Colonic mucosa (tissue), 4 donors: ENCODE measurements at places on chromosomes 13 and 19. TPM values are rescaled to one million over a fixed set of nuclear protein-coding genes. Genes with fewer than 3 reads are reported as not detected.

ACER1 gene
- not detected for total RNA-seq

KLF5 gene
- 334 TPM for total RNA-seq

IGFLR1 gene
- 6.9 TPM for total RNA-seq

ADGRE2 gene
- 1.3 TPM for total RNA-seq

RAVER1 gene
- 67.1 TPM for total RNA-seq

- no peak overlapping the region for H3K27ac ChIP-seq
- no peak overlapping the region for H3K4me3 ChIP-seq
- H3K4me1 ChIP-seq: peaks cover 5% of the 10 kb centered on the region
Observed at GRCh38 chr13:33283195-33283911, 2.2 kb downstream of the STARD13 start.

GRCh38 chr13:100382785-100383184 lies 205.8 kb downstream of the GGACT start:
- H3K4me1 ChIP-seq: no peaks in the 10 kb centered on the region
- H3K27me3 ChIP-seq: no peaks in the 10 kb centered on the region
- no peak overlapping the region for H3K27ac ChIP-seq
- H3K4me3 ChIP-seq: no peak overlapping the region
- no peaks in the 10 kb centered on the region for H3K36me3 ChIP-seq
- DNase-seq: no peak

GRCh38 chr13:95552208-95552538 lies 347 bp upstream of the CLDN10 start:
- no peak overlapping the region for H3K4me3 ChIP-seq
- peaks cover 22% of the 10 kb centered on the region for H3K27me3 ChIP-seq
- H3K4me1 ChIP-seq: peaks cover 7% of the 10 kb centered on the region
- H3K27ac ChIP-seq: no peak overlapping the region

DNA sequence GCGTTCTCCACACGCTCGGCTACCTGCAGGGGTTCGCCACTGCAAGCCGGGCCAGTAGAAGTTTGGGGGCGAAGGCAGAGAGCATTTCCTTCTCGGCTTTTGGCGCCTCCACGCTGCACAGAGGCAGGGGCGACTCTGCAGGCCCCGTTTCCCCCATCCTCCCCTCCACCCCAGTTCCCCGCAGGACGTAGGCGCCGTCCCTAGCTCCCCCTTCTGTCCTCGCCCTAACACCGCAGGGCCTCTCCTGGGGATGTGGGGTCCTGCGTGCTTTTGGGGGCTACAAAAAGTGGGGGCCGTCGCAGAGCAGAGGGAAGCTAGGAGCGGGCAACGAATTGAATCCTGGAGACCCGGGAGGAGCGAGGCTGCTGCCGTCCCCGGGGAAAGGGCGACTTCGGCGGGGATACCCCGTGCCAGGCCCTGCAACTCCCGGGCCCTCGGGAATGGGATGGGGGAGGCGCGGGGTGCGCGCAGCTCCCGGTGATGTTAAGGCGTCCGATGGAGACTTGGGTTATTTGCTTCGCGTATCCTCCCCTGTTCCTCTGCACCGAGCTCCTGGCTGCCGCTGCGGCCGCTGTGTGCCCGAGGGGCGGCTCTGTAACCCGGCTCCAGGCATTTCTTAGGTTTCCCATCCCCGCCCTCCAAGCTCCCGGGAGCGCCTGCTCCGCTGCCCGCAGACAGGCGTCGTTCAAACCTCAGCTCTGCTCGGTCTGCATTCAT lies 255.9 kb upstream of the SOX21 start:
- DNase-seq: no peak
- peaks cover 42% of the 10 kb centered on the region for H3K27me3 ChIP-seq
- H3K36me3 ChIP-seq: no peaks in the 10 kb centered on the region
- H3K27ac ChIP-seq: no peak overlapping the region

DNA sequence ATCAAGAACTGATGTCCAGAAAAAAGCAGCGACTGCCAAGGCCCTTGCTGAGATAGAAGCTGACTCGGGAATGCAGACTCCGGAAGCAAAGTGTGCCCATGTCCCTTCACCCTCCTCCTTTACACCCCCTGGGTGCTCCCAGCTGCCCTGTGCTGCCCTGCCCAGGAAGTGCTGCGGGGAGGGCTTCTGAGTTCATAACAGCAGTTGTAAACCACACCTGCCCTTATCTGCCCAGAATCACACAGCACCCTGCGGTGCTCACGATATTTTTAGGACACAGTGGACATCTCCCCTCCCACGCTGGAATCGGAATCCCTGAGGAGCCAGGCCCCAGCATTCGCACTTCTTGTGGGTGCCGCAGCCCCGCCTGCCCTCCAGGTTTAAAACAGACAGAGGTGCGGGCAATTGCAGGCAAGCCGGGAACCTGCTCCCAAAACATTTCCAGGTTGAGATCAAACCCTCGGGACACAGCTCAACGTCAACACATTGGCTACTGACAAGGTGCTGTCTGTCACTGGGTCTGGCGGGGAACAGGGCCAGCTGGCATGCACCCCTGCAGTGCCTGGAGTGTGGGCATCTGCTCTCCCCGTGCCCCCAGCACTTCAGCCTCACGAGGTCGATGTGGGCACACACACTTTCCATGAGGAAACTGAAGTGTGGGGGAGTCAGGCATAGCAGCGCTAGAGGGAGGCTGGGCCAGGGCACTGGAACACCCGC lies 36.8 kb downstream of the RAB20 start:
- H3K36me3 ChIP-seq: no peaks in the 10 kb centered on the region
- peak overlapping the region; percentile 84 for H3K27ac ChIP-seq
- H3K4me3 ChIP-seq: no peak overlapping the region
- no peaks in the 10 kb centered on the region for H3K27me3 ChIP-seq
- DNase-seq: peak; percentile 92
- H3K4me1 ChIP-seq: peaks cover 29% of the 10 kb centered on the region

- H3K4me1 ChIP-seq: no peaks in the 10 kb centered on the region
- H3K4me3 ChIP-seq: no peak overlapping the region
- H3K27ac ChIP-seq: no peak overlapping the region
- no peak for DNase-seq
- H3K27me3 ChIP-seq: no peaks in the 10 kb centered on the region
Observed at GRCh38 chr13:72384186-72384823, 343.1 kb downstream of the MZT1 start.

- peak overlapping the region; percentile 25 for H3K27ac ChIP-seq
- H3K4me3 ChIP-seq: no peak overlapping the region
- DNase-seq: no peak
- no peaks in the 10 kb centered on the region for H3K36me3 ChIP-seq
Observed at GRCh38 chr13:110444226-110444653, 117.3 kb downstream of the RAB20 start.

GRCh38 chr13:112744168-112745021 lies 54.6 kb downstream of the ATP11A start:
- H3K27ac ChIP-seq: no peak overlapping the region
- no peaks in the 10 kb centered on the region for H3K36me3 ChIP-seq
- no peaks in the 10 kb centered on the region for H3K4me1 ChIP-seq
- no peak overlapping the region for H3K4me3 ChIP-seq
- no peaks in the 10 kb centered on the region for H3K27me3 ChIP-seq
- no peak for DNase-seq

DNA sequence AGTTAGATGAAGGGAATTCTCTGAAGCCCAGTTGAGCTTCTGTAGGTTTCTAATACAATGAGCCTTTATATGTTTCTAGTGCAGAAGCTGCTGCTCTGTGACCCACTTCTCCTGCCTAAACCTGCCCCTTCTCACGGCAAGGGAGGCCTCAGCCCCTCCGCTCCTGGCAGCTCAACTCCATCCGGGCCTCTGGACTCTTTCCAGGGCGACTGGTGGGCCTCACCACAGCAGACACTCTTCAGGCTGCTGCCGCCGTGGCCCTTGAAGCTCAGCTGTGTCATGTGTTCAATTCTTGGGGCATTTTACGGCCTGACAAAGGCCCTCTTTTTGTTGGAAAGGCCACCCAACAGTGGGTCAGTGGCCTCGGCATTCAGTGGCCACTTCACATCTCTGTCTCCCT lies 10.0 kb upstream of the C19orf33 start:
- no peaks in the 10 kb centered on the region for H3K27me3 ChIP-seq
- H3K27ac ChIP-seq: no peak overlapping the region
- H3K4me3 ChIP-seq: no peak overlapping the region
- DNase-seq: no peak
- H3K4me1 ChIP-seq: no peaks in the 10 kb centered on the region
- no peaks in the 10 kb centered on the region for H3K36me3 ChIP-seq

GRCh38 chr13:20492641-20493040 lies 33.0 kb downstream of the CRYL1 start:
- H3K36me3 ChIP-seq: no peaks in the 10 kb centered on the region
- no peaks in the 10 kb centered on the region for H3K4me1 ChIP-seq
- H3K27ac ChIP-seq: no peak overlapping the region
- DNase-seq: peak; percentile 34
- no peaks in the 10 kb centered on the region for H3K27me3 ChIP-seq

- DNase-seq: no peak
- no peaks in the 10 kb centered on the region for H3K36me3 ChIP-seq
- H3K27me3 ChIP-seq: no peaks in the 10 kb centered on the region
- no peak overlapping the region for H3K4me3 ChIP-seq
- H3K27ac ChIP-seq: no peak overlapping the region
Observed at GRCh38 chr13:111514610-111515306, 194.3 kb downstream of the TEX29 start.

- no peaks in the 10 kb centered on the region for H3K27me3 ChIP-seq
- peak; percentile 65 for DNase-seq
- H3K36me3 ChIP-seq: peaks cover 22% of the 10 kb centered on the region
Observed at GRCh38 chr19:800360-801029, 3.2 kb downstream of the PTBP1 start.

GRCh38 chr19:5949792-5950305 lies 28.1 kb downstream of the RANBP3 start:
- H3K4me3 ChIP-seq: no peak overlapping the region
- H3K36me3 ChIP-seq: no peaks in the 10 kb centered on the region
- H3K27ac ChIP-seq: peak overlapping the region; percentile 34
- no peak for DNase-seq
- no peaks in the 10 kb centered on the region for H3K27me3 ChIP-seq
- H3K4me1 ChIP-seq: peaks cover 11% of the 10 kb centered on the region

- no peak overlapping the region for H3K27ac ChIP-seq
- no peak overlapping the region for H3K4me3 ChIP-seq
- no peaks in the 10 kb centered on the region for H3K36me3 ChIP-seq
- no peak for DNase-seq
- no peaks in the 10 kb centered on the region for H3K4me1 ChIP-seq
Observed at GRCh38 chr19:30207357-30207756, 164.8 kb upstream of the ZNF536 start.

- H3K36me3 ChIP-seq: no peaks in the 10 kb centered on the region
- no peaks in the 10 kb centered on the region for H3K27me3 ChIP-seq
- DNase-seq: no peak
Observed at GRCh38 chr19:48310227-48310626, 15.1 kb upstream of the EMP3 start.
